Activated naive CD8-positive, alpha-beta T cell treated with anti-CD3 and anti-CD28 coated beads, Interleukin-2, amount 10 ng/mL, durations not matched to agents 7 days and 5 days (primary cell): ENCODE measurements at places on chromosomes 4 and X. TPM values are rescaled to one million over a fixed set of nuclear protein-coding genes. Genes with fewer than 3 reads are reported as not detected.

The BST1 gene
- 0.78 TPM for total RNA-seq

GRCh38 chrX:18441780-18442367 is 16.5 kb downstream of the CDKL5 start:
- no peak for DNase-seq
- no peaks in the 10 kb centered on the region for H3K36me3 ChIP-seq
- H3K4me1 ChIP-seq: peaks cover 4% of the 10 kb centered on the region
- no peaks in the 10 kb centered on the region for H3K27me3 ChIP-seq
- H3K27ac ChIP-seq: no peak overlapping the region
- H3K4me3 ChIP-seq: no peak overlapping the region

The TMSB15A gene
- not detected for total RNA-seq

DNA sequence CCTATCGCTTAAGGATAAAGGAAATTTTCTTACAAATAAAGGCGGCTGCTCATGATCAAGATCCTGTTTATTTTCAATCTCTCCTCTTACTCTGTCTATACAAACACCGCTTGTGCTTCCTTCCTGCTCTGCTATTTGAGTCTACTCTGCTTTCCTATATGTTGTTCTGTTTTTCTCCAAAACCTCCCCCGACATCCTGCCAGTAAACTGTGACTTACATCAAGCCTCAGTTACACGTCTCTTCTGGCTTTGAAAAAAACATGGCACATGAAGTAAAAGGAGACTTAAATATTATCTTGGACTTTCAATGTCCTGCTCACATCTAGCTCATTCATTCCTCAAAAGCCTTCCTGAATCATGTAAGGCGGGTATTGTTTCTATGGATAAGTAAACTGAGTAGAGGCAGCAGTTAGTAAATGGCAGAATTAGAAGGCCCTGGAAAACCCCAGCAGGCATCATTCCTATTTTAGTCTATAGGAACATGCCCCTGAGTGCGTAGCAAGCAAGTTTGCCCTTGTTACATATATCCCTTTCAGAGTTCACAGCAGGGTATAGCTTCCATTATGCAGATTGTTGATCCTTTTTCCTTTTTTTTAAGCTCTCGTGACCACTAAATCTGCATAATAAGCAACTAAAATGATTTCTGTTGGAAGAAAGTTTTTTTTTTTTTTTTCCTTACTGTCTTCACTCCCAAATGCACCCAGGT is 280.1 kb downstream of the RAPGEF2 start:
- H3K27ac ChIP-seq: no peak overlapping the region
- H3K4me1 ChIP-seq: peaks cover 2% of the 10 kb centered on the region
- H3K36me3 ChIP-seq: no peaks in the 10 kb centered on the region
- H3K4me3 ChIP-seq: no peak overlapping the region

- peaks cover 2% of the 10 kb centered on the region for H3K27me3 ChIP-seq
- no peak for DNase-seq
- H3K4me1 ChIP-seq: peaks cover 5% of the 10 kb centered on the region
- no peak overlapping the region for H3K4me3 ChIP-seq
- no peak overlapping the region for H3K27ac ChIP-seq
Observed at GRCh38 chrX:44012484-44013096, 39.4 kb upstream of the NDP start.

- no peak for DNase-seq
- no peaks in the 10 kb centered on the region for H3K27me3 ChIP-seq
- no peak overlapping the region for H3K27ac ChIP-seq
Observed at GRCh38 chr4:61533140-61533539, 333.0 kb downstream of the ADGRL3 start.

The POU4F2 gene
- total RNA-seq: not detected

The SLC25A5 gene
- total RNA-seq: 325 TPM

DNA sequence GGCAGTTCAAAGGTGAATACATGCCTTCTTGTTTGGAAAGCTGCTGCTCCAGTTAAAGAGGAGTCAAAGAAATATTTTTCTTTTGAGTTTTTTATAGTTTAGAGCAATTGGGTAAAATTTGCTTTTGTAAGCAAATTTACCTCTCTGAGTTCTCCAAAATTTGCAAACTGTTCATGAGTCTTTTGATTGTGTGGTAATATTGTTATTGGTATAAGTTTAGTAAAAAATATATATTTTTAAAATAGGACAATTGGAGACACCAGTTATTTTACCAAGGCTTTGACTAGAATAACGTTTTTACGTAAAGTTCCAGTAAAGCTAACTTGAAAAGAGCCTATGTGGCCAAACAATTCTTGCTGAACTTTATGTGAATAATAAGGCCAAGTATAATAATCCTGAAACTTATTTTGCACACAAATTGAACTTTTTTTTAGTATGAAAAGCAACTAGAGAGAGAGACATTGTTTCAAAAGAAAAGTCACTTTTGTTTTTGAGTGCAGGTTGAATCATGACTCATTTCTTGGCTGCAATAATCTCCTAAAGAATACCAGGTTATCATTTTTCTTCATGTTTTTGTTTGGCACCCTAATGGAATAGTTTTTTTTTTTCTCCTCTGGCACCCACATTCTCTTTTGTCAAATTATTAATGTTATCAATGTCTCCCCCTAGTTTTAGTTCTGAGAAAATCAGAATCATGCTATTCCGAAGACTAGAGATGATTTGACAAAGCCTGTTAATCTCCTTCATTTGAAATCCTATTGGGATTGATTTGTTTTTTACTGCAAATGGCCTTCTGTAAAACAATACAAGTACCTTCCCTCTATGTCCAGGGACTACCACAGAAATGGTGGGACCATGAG is 57.1 kb downstream of the UGT2B10 start:
- H3K4me3 ChIP-seq: no peak overlapping the region
- no peaks in the 10 kb centered on the region for H3K4me1 ChIP-seq
- no peak overlapping the region for H3K27ac ChIP-seq

DNA sequence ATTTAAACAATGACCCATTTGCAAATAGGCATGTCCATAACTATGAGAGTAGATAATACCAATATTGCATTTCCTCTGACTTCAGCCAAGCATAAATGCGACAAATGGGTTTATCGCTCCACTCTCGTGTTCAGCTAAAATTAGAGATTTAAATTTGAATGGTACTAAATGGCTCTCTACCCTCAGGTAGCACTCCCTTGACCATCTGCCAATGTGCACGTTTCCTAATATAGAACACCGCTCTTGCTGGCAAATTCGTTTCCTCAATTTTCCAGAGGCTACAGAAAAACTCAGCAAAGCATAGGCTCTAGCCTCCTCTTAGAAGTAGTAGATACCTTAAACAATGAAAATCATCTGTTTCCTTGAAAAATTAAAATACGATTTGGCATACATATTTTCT is 251.6 kb downstream of the ADGRA3 start:
- DNase-seq: no peak
- H3K27ac ChIP-seq: no peak overlapping the region
- no peaks in the 10 kb centered on the region for H3K36me3 ChIP-seq
- no peak overlapping the region for H3K4me3 ChIP-seq
- no peaks in the 10 kb centered on the region for H3K4me1 ChIP-seq
- no peaks in the 10 kb centered on the region for H3K27me3 ChIP-seq

- H3K27me3 ChIP-seq: no peaks in the 10 kb centered on the region
- H3K4me1 ChIP-seq: peaks cover 15% of the 10 kb centered on the region
- H3K27ac ChIP-seq: no peak overlapping the region
- H3K36me3 ChIP-seq: no peaks in the 10 kb centered on the region
- no peak overlapping the region for H3K4me3 ChIP-seq
Observed at GRCh38 chrX:109954333-109954732, 48.6 kb upstream of the TMEM164 start.

DNA sequence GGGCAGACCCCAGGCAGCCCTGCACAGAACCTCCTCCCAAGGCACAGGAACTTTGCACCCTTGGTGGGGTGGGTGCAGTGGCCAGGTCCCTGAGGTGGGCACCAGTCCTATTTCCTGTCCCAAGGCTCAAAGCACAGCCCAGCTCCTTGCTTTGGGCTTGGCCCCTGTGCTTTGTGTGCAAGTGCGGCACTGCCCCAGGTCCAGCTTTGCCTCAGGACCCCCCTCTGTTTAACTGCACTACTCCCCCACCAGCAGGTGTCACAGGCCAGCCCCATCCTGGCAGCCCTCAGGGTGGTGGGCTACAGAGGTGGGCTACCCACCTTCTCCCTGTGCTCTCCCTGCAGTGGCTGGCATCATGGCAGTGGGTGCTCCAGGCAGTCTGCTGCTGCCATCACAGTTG is 2469.0 kb downstream of the PCDH7 start:
- H3K4me3 ChIP-seq: no peak overlapping the region

The LNX1 gene
- total RNA-seq: not detected

DNA sequence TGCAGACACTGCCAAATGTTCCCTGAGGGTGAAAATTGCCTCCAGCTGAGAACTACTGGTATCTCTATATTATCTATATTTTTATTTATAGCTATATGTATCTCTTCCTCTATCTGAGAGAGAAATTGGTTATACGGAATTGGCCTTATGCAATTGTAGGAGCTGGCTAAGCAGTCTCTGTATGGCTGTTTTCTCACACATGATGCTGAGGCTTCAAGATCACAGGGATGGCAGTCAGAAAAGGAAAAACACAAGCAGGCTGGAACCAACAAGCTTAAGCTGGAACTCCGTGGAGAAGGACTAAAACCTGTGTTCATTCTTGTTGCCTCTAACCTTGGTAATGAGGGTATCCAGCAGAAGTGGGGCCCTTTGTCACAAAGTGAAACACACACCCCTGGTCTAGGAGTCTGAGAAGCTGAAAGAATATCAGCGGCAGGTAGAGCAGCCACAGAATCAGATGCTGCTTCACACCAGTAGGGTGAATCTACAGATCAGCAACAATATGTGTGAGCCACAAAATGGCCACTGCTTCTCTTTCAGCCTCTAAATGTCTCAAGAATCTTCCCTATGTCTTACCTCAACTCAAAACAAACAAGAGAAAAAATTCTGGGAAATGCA is 166.5 kb upstream of the PPP1R2C start:
- peak overlapping the region; percentile 86 for H3K27ac ChIP-seq
- DNase-seq: peak; percentile 25
- H3K4me1 ChIP-seq: peaks cover 47% of the 10 kb centered on the region
- peaks cover 20% of the 10 kb centered on the region for H3K36me3 ChIP-seq
